Germinal center (tissue), 1 donor: ENCODE measurements at places on chromosomes 5 and 9.

- DNase-seq, result no peak
Observed at GRCh38 chr5:8634219-8634618, 765.3 kb downstream of the MTRR start.

DNA sequence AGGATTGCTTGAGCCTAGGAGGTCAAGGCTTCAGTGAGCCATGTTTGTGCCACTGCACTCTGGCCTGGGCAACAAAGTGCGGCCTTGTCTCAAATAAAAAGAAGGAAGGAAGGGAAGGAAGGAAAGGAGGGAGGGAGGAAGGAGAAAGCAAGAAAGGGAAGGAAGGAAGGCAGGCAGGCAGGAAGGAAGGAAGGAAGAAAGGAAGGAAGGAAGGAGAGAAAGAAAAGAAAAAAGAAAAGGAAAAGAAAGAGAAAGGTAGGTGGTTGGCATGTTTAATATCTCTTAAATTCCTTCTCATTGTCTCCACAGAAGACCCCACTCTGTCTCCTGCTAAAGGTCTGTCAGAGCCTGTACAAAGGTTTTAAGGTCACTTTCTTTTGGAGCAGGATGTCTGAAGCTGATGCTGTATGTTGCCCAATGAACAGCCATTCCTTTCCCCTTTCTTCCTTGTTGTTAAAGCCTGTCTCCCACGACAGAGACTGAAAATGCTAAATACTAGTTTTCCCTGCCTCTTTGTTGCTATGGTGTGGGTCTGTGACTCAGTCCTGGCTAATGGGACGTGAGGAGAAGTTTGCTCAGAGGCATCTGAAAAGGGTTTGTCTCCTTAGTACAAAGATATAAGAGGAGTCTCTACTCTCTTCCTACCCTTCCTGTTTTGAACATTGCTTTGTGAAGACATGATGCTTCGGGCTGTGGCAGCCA lies 213.3 kb downstream of the PCSK1 start:
- DNase-seq, result no peak

- no peak for DNase-seq
Observed at GRCh38 chr5:143302341-143303045, 101.0 kb downstream of the NR3C1 start.

DNA sequence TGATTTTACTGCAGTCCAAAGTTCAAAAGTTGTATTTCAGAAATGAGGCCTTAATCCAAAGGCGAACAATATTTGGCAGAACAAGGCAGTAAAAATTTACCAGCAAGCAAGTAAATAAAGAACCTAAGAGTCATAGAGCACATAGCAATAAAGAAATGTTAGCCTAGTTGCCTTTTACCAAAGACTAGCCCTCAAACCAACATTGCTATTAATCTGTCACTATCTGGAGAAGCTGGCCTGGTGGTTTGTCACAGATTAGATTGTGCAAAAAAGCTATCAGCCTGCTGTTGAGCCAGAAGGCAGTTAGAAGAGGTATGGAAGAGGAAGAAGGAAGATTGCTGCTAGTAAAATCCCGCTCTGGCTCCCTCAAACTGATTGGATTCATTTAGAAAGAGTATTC lies 304.7 kb upstream of the KLF4 start:
- DNase-seq, result no peak

- peak; percentile 98 for DNase-seq
Observed at GRCh38 chr5:154754460-154755360, 467 bp upstream of the LARP1 start.

DNA sequence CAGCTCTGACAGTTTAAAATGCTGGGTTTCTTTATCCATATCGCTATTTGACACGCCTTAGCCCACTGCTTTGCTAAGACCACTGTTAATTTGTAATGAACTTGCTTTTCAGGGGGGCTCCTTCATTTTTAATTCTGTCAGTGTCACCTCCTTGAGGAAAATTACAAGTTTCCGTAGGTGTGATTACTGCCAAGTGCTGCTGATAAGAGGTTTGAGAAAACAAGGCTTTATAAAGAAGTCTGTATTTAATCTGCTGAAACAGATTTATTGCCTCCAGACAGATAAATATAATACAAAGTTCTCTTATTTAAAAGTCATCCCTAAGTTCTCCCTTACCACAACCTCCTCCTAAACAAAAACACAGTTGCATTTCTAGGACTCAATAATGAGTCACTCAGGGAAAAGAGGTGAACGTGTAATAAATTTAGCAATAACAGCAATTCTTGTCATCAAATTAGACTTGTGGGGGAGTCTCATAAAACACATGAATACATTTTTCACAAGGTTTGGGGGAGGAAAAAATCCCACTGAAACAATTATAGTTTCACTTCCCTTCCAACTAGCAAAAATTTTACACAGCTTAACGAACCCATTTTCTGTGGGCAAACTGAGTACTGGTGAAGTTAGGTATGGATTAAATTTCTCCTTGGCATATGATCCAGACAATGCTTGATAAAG lies 72.8 kb downstream of the MAPKAP1 start:
- DNase-seq, result no peak

DNA sequence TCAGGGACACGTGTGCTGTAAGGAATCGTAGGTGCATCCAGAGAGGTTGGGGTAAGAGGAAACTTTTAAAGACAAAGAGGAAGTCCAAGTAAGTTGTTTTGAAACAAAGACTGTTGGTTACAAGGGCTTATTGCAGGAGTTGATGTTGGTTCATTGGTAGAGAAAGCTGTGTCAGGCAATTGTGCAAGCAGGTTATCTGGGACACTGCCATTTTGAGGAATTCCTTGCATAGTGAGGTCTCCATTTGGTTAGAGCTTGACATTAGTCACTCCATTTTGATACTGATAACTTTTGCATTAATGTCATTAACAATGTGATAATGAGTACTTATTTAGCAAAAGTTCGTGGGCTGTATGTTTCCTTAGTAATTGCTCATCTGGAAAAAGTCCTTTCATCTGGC lies 24.9 kb downstream of the CNOT6 start:
- no peak for DNase-seq

DNA sequence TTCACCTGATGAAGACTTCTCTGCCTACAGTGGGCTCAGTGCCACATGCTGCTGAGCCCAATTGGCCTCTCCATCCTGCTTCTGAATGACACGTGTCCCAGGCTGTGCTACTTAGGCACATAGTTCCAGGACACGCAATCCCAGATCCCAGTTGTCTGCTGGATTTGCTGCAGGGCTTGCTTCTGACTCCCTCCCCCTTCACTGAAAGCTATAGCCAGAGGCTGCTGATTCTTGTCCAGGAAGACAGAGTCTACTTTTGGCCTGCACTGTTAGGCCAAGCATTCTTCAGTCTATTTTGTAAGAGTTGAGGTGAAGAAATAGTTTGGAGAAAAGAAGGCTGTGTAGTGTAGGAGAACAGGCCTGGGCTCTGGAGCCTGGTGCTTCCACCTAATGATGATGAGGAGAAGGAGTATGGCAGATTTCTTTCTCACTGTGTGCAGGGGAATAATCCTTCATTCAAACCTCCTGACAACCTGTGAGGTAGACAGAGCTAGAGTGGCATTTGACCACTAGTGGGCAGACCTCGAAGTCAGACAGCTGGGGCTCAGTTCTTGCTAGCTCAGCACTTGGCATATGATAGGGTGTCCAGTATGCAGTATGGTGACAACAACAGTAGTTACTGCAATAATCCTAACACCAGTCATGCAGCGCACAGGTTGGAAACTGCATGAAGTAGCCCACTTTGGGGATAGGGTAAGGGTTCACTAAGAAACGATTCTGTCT lies 19.5 kb upstream of the ASPN start:
- peak; percentile 22 for DNase-seq

GRCh38 chr9:115167175-115167574 lies 49.2 kb upstream of the TNC start:
- DNase-seq, result no peak

GRCh38 chr5:95967236-95967635 lies 5.6 kb upstream of the ELL2 start:
- DNase-seq, result no peak

- no peak for DNase-seq
Observed at GRCh38 chr5:2187687-2188086, 305.0 kb upstream of the IRX4 start.

GRCh38 chr9:109205526-109205925 lies 38.5 kb upstream of the FRRS1L start:
- no peak for DNase-seq

DNA sequence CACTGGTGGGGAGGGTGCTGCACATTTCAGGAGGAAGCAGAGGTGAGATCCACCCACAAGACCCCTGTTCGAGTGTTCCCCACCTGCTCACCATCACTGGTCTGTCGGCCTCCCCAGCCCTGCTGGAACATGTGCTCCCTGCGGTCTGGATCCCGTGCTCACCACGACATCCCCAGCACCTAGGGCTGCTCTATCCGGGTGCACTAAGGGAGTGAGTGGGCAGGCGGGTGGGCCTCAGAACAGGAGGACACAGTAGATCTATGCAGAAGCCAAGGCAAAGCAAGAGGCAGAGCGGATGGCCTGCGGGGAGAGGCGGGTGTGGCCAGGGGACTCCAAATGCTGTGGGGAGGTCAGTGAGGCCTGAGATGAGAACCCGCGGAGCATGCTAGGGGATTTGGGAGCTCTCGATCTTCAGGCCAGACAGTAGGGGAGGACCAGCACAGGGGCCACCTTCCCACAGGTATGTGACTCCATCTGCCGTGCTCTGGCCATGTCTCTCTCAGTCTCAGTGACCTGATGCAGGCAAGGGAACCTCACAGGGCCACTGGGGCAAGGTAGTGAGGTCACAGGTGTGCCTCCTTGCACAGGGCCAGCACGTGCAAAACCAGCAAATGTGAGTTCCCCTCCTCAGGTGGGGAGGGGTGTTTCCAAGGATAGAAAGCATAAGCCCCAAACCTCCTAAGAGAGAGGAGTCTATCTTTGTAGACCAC lies 134.2 kb downstream of the ZNF354C start:
- no peak for DNase-seq

GRCh38 chr5:107615299-107615817 lies 55.4 kb downstream of the EFNA5 start:
- DNase-seq, result no peak

GRCh38 chr5:59790376-59790775 lies 103.2 kb downstream of the PDE4D start:
- DNase-seq, result peak; percentile 45

- DNase-seq, result no peak
Observed at GRCh38 chr5:59356813-59357380, 536.6 kb downstream of the PDE4D start.

DNA sequence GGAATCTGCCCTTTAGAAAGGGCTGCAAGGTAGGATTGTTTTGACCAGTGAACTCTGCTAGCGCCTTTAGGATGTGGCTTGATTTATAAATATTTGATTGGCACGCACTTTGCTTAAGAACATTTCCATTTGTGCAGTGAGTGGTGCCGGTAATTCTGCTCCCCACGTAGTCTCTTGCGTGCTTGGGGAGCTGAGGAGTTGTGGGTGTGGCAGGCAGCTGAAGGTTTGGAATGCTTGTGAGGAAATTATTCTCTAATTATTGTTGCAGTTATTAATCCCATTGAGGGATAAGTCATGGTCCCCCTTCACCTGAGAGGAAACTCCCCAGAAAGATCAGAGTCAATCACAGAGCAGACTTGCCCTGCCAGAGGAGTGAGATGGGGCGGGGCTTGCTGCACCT lies 76.7 kb downstream of the FGF1 start:
- DNase-seq, result no peak

- DNase-seq, result no peak
Observed at GRCh38 chr9:79480639-79481038, 91.1 kb upstream of the TLE4 start.

DNA sequence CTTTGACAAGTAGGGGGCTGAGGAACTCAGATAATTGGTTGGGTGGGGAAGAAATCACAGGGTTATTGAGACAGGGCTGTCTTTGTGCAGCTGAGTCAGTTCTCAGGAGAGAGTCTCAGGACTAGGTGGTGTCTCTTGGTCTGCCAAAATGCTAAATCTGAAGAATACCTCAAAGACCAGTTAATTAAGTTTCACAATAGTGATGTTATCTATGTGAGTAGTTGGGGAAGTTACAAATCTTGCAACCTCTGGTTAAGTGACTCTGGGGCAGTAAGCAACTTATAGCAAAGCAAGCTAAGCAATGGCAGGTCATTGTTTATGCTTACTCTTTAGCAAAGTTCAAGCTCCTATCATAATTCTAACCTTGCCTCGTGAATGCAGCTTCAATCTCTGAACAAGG lies 53.6 kb downstream of the GIN1 start:
- DNase-seq, result no peak

GRCh38 chr9:137679695-137680305 lies 61.0 kb downstream of the EHMT1 start:
- no peak for DNase-seq

- no peak for DNase-seq
Observed at GRCh38 chr9:2593744-2594143, 27.8 kb upstream of the VLDLR start.

DNA sequence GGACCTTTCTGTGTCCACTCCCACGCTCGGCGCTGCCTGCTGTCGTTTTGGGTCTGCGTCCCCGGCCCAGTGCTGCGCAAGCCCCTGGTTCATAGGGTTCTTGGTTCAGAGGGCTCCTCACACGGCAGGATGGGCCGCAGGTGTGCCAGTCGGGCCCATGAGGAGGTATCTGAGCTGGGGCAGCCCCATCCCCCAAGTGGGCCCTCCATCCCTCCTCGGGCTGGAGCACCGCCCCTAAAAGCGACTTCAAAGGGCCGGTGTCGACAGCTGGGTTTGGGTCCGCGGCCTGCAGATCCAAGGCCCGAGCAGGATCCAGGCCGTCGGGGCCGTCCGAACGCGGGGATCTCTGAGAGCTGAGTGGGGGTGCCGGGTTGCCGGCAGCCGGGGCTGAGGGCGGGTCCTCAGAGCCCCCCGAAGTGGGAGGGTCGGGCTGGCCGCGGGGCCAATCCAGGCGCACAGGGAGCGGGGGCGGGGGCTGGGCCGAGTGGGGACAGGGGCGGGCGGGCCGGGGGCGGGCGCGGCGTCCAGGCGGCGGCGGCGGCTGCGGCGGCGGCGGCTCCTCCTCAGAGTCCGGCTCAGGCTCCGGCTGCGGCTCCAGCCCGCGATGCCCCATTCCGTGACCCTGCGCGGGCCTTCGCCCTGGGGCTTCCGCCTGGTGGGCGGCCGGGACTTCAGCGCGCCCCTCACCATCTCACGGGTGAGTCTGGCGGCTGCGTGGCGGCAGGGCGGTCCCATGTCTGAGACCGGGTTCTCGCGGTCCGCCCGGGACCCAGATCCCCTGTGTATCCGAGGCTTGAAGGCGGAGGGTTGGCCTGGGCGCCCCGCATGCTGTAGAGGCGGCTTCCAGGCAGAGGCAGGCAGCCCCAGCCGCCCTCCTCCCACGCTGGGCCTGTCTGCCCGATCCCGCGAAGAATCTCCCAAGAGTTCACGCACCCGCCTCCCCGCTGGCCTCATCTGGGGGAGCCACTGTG lies at the start of gene PDLIM4:
TSS of gene PDLIM4 (plus strand) at position 566 of the 971 bp plus-strand sequence. CDS start at position 605, 39 bp downstream.
- DNase-seq, result no peak

GRCh38 chr5:39055768-39056398 lies 18.3 kb downstream of the RICTOR start:
- DNase-seq, result no peak

- no peak for DNase-seq
Observed at GRCh38 chr5:150989695-150990094, 30.7 kb upstream of the GPX3 start.

- DNase-seq, result no peak
Observed at GRCh38 chr5:52786949-52787599, 642 bp upstream of the ITGA1 start.

GRCh38 chr5:28234356-28234968 lies 1196.1 kb upstream of the CDH9 start:
- DNase-seq, result no peak
